ENCODE measurements at places on chromosomes 5 and 9.
A peak's percentile ranks its signal among the peaks of the same experiment; 100 is the strongest.

DNA sequence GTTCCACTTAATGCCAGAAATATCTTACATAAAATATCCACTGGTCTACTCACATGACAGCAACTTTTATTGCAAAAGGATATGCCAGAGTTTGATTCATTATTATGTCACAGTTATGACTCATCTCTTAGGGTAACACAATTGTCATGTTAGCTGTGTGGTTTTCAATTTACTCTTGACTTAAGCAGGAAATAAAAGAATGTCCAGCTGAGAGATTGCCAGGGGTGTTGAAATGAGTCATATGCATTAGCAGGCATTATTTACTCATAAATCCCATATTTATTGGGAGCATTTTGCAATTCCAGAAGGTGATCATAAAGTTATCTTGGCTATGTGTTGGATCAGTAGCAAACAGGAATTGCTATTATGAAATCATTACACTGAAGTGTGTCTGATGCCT, 1164.6 kb upstream of the CDH18 start:
- DNase-seq, result peak; percentile 39

DNA sequence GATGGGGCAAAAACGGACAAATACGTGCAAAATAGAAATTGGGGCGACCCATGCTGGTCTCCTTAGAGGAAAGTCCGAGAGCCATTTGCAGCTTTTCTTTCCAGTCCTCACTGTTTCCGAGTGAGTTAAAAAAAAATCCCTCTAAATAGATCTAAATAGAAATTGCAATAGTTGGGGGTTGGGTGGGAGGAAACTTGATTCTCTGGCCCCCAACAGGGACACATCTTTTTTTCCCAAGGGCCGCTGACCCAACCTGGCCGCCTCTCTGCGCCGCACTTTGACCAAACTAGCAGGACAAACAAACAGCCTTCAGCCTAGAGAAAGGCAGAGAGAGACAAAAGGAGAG, 2.8 kb upstream of the NKX2-5 start:
- no peak for DNase-seq

DNA sequence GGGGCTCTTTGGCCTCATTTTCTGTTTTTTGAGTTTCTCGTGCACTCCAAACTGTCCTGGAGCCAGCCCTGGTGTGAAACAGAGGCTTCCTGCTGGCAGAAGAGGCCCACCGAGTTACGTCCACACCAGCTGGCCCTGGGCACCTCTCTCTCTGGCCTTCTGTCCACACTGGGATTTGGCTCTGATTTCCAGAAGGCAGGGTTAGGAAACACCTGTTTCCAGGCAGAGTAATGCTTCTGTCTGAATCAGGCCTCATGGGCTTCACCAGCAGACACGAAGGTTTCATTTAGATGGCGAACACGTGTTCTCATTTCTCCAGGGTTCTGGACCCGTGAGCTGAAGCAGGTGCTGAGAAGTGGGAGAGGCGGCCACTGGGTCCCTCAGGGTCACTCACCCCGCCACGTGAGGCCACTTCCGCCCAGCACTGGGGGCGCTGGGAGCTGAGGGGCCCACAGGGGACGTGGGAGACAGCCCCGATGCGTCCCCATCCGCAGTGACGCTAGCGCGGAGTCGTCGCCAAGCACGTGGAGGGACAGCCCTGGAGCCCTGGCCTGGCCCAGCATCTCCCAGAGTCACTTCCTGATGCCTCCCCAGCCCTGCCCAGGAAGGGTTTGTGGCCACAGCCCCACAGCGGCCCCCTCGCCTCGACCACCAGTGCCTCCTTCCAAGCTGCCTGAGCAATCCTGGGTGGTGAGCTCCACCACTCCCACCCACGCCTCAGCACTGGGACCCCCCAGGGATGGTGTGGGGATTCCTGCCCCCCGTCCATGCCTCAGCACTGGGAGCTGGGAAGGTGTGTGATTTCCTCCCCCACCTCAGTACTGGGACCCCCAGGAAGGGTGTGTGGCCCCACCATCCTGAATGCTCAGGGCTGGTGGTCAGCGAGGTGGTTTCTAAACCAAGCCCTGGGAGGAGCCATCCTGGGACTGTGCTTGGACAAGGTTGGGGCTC, 4.9 kb upstream of the LRRC14B start:
- no peak for DNase-seq

GRCh38 chr5:81213070-81213469, 20.1 kb upstream of the CKMT2 start:
- DNase-seq, result no peak

- DNase-seq, result no peak
Measured at GRCh38 chr9:132035679-132036078, 44.0 kb downstream of the MED27 start.

GRCh38 chr5:89830691-89831090, 578.9 kb downstream of the CETN3 start:
- DNase-seq, result no peak

DNA sequence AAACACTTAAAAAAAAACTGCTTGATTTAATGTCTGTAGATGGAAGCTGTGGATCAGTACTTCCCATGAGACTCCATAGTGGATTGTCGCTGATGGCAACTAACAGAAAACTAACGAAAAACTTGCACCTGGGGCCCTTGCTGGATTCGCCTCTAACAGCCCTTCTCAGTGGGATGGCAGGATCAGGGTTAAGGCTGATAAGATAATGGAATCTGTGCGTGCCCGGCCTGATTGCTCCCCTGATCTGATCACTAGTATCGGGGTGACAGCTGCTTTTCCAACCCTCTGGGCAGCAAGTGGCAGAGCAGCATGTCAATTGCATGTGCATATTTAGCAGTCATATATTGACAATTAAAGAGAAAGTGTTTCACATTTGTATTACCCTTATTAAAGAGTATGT, 185.8 kb upstream of the ELAVL2 start:
- no peak for DNase-seq

GRCh38 chr5:111068213-111068612, 3.3 kb upstream of the TSLP start:
- DNase-seq, result no peak

- no peak for DNase-seq
Measured at GRCh38 chr9:35085078-35085477, 5.3 kb upstream of the FANCG start.

DNA sequence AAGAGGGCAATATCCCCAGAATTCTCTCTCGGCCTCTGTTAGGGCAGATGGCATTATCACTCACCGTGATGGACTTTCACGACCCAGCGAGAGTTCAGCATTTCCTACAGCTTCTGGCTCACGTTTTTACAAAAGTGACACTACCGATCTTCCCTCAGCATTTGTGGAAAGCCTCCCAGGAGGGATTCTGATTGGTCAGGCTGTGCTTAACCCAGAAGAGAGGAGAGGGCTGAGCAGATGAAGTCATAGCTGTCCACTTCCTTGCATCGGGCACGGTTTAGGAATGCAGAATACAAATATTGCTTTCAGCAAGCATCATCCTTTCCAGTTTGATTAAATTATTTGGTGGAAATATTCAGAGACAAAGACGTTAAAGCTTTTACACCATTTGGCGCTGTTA, 277.4 kb upstream of the MSX2 start:
- no peak for DNase-seq
